ENCODE measurements at places on chromosomes 16 and 17.

DNA sequence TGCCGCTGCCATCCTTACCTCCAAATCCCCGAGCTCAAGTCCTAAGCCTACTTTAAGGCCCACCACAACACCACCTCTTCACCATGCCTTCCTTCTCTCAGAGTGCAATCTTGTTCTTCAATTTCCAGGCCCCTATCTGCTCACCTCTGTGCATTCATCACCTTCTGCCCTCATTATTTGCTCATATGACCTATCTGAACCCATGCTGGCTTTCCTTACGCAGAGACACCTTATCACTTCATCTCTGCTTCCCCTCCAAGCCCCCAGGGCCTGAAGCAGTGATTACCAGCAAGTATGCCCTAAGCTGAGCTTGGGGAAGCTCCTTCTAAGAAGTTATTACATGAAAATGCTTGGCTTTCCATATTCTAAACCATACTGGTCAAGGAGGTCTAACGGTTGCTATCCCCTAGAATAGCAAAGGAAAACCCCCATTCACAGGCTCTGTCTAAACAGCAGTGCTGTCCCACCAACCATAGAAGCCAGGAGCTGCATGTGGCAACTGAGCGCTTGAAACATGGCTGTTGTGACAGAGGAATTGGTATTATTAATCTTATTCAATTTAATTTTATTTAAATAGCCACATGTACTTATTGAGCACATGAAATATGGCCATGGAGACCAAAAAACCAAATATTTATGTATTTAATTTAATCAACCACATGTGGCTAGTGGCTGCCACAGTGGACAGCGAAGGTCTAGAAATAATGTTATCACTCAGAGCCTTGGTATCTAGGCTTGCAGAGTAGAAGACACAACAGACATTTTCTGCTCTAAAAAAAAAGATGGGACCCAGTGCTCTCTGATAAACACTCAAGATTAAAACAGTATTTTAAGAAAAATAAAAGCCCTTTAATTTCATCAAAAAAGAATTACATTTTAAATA is 13.9 kb downstream of the USP7 start:
- no peak for DNase-seq

GRCh38 chr17:32491371-32492263 is 4.8 kb downstream of the CDK5R1 start:
- no peak for DNase-seq

GRCh38 chr16:55476625-55477533 is 2.1 kb upstream of the MMP2 start:
- DNase-seq = no peak

DNA sequence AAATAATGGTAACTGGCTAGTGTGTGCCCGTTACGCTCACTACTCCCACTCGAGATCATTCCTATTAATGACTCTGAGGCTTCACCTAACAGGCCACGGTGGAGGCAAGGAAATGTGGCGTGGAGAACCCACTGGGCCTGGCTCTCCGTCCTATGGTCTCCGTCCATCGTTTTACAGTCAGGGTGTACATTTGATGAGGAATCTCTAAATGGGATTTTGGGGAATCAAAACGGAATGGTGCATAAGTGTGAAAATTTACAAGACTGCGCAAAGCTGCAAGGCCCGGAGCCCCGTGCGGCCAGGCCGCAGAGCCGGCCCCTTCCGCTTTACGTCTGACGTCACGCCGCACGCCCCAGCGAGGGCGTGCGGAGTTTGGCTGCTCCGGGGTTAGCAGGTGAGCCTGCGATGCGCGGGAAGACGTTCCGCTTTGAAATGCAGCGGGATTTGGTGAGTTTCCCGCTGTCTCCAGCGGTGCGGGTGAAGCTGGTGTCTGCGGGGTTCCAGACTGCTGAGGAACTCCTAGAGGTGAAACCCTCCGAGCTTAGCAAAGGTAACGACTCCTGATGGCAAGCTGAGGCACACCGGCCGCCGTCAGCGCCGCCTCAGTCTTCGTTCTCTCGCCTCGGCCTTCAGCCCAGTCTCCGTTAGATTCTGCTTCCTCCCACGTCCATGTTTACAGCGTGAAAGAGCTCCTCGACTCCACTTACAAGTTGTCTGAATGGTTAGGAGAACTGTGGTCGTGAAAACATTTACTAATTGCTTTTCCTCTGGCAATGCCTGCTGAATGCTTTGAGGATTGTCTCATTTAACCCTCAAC is at the start of gene RAD51C:
Gene RAD51C, plus strand, starts transcription at position 364 of the 817 bp plus-strand sequence. Its CDS starts 42 bp downstream, at position 406.
- DNase-seq = peak; percentile 53

Measured in NCI-H2029 treated with DMSO at 0.1 percent for 48 hours (cell line).